ENCODE measurements at places on chromosomes 6 and 20.
A peak's percentile ranks its signal among the peaks of the same experiment; 100 is the strongest.

DNA sequence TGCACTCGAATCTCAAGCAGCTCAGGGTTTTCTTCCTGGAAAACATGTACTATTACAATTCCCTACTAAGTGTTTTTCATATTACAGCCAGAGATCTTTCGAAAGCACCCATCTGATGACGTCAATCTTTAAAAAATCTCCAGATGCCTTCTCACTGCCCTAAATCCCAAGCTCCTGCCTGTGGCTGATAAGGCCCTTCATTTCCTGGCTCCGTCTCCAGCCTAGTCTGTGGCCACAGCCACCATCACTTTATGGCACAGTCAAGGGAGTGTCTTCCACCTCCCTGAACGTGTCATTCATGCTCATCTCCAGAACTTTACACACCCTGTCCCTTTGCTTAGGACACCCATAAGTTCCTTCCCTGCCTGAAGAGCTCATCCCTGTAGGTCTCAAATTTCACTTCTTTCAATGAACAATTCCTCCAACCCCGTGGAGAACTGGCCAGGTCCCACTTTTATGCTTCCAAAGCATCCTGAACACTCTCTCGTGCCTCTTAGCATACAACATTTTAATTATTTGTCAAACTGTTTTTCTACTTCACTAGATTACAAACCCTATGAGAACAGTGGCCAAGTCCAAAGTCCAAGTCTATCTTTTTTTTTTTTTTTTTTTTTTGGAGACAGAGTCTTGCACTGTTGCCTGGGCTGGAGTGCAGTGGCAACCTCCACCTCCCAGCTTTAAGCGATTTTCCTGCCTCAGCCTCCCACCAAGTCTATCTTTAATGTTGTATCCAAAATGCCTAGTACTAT is 106.1 kb upstream of the AGPAT4 start:
- no peak overlapping the region for H3K27ac ChIP-seq
- no peak for DNase-seq
- no peak overlapping the region for H3K4me3 ChIP-seq
- no peaks in the 10 kb centered on the region for H3K36me3 ChIP-seq
- no peaks in the 10 kb centered on the region for H3K27me3 ChIP-seq

DNA sequence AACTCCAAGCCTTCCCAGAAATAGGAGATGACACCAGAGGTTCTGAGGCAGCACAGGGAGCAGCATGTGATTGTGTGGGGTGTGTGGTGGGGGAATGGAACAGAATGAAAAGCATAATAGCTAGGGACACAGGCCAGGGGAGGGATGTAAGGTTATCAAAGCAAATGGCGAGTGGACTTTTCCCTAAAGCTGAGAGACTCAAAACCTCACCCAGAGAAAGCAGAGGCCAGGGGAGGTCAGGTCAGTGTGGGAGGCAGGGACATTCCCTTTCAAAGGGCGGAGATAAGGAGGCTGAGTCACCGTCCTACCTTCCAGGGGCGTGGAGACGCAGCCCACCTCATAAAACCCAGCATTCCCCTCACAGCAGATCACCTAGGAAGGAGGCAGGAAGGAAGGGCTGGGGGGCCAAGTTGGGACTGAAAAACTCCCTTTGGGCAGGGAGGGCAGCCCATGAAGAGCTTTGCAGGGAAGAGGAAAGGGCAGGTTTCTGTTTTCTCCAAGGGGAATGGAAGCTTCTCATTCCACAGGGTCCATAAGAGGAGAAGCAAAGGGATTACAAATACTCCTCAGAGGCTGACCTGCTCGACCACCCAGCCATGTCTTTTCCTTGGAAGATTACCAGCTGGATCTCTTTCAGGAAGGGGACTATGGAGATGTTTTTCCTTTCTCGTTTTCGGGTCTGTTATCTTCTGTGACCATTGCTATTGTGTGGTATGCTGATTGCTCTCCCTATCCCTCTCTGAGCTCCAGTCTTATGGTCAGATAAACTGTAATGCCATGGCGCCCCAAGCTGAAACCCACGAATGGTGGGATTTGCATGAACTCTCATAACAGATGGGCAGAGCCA is 9.6 kb upstream of the LY6G5C start:
- no peaks in the 10 kb centered on the region for H3K27me3 ChIP-seq
- no peak overlapping the region for H3K4me3 ChIP-seq
- no peak overlapping the region for H3K27ac ChIP-seq
- no peak for DNase-seq
- peaks cover 82% of the 10 kb centered on the region for H3K36me3 ChIP-seq

DNA sequence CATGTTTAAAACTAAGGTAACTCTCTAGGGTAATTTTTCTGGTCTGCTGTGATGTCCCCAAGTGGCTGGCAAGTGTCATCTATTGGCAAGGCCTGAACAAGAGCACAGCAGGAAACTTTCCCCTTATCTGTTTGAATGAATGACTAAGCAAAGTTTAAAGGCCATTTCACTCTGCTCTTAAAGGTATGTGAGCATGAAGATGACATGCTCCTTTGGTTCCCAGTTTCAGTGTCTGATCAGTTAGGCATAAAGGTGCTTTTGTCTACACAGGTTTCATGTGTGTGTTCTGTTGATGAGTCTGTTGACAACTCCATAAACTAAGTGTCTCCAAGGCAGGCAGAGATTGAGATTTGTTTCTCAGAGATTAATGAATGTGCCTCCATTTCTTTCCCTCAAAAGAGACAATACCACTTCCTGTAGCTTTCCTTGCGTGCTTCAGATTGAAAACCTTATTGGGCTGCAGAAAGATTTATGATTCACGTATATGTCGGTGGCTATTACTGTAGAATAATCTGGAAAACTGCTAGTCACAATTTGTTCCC is 83.9 kb downstream of the MAP3K7 start:
- no peaks in the 10 kb centered on the region for H3K27me3 ChIP-seq
- H3K36me3 ChIP-seq, result no peaks in the 10 kb centered on the region
- DNase-seq, result no peak
- no peak overlapping the region for H3K4me3 ChIP-seq

- H3K36me3 ChIP-seq, result no peaks in the 10 kb centered on the region
- DNase-seq, result no peak
- H3K4me3 ChIP-seq, result peak overlapping the region; percentile 94
- H3K27ac ChIP-seq, result peak overlapping the region; percentile 91
- H3K4me1 ChIP-seq, result peaks cover 19% of the 10 kb centered on the region
Measured at GRCh38 chr20:62183426-62184142, 756 bp downstream of the MTG2 start.

- DNase-seq, result no peak
- no peak overlapping the region for H3K4me3 ChIP-seq
- H3K27me3 ChIP-seq, result no peaks in the 10 kb centered on the region
- no peak overlapping the region for H3K27ac ChIP-seq
Measured at GRCh38 chr6:127300411-127300810, 33.7 kb downstream of the RNF146 start.

- no peak overlapping the region for H3K27ac ChIP-seq
- H3K36me3 ChIP-seq, result peaks cover 7% of the 10 kb centered on the region
- no peaks in the 10 kb centered on the region for H3K27me3 ChIP-seq
- no peak for DNase-seq
Measured at GRCh38 chr6:119205911-119206618, 127.6 kb upstream of the FAM184A start.

DNA sequence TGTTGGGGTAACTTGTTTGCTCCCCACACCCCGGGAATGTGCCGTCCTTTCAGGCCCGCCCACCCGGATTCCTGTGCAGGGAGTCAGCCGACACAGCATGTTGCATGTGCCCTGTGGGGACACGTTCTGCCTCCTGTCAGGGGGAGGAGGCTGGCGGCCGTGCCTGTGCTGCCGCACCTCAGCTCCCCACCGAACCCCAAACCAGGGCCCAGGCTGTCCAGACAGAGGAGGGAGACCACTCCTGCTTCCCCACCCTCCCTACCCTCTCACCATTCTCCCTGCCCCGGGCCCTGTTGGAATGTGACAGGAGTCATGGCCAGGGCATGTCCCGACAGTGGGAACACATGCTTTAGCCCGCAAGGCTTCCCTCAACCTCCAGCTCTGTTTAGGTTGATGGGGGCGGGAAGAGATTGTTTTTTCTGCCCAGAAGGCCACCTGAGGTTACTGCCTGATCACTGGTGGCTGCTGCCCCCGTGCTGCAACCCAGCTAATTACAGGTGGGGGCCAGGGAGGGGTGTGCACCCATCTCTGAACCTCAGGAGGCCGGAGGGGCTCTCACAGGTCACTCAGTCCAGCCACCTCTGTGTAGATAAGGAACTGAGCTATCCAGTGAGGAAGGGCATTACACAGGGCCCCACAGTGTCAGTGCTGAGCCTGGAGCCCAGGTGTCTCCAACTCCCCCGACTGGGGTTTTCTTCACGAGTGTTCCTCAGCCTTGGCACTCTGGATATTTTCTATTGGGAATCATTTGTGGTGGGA is 13.6 kb downstream of the LRRC73 start:
- H3K27ac ChIP-seq, result no peak overlapping the region
- no peak overlapping the region for H3K4me3 ChIP-seq
- H3K27me3 ChIP-seq, result no peaks in the 10 kb centered on the region
- peaks cover 25% of the 10 kb centered on the region for H3K4me1 ChIP-seq
- peaks cover 31% of the 10 kb centered on the region for H3K36me3 ChIP-seq

Measured in CD4-positive, CD25-positive, alpha-beta regulatory T cell (primary cell).